ENCODE measurements at places on chromosomes 6 and 20.
A peak's percentile ranks its signal among the peaks of the same experiment; 100 is the strongest.

- peak overlapping the region; percentile 18 for H3K27ac ChIP-seq
- no peaks in the 10 kb centered on the region for H3K27me3 ChIP-seq
- no peaks in the 10 kb centered on the region for H3K4me1 ChIP-seq
- no peak for DNase-seq
- no peak overlapping the region for H3K4me3 ChIP-seq
- H3K36me3 ChIP-seq, result no peaks in the 10 kb centered on the region
These were observed 34.4 kb upstream of the KIF16B start for GRCh38 chr20:16607364-16608276.

GRCh38 chr20:17671565-17671964, 10.5 kb downstream of the RRBP1 start:
- no peaks in the 10 kb centered on the region for H3K27me3 ChIP-seq
- peaks cover 68% of the 10 kb centered on the region for H3K36me3 ChIP-seq
- H3K4me1 ChIP-seq, result peaks cover 24% of the 10 kb centered on the region
- H3K4me3 ChIP-seq, result peak overlapping the region; percentile 20
- H3K27ac ChIP-seq, result no peak overlapping the region

- no peak overlapping the region for H3K27ac ChIP-seq
- no peaks in the 10 kb centered on the region for H3K4me1 ChIP-seq
- peaks cover 43% of the 10 kb centered on the region for H3K27me3 ChIP-seq
- no peaks in the 10 kb centered on the region for H3K36me3 ChIP-seq
- peak; percentile 91 for DNase-seq
- no peak overlapping the region for H3K4me3 ChIP-seq
These were observed 42.6 kb upstream of the ZNFX1 start for GRCh38 chr20:49320460-49320859.

DNA sequence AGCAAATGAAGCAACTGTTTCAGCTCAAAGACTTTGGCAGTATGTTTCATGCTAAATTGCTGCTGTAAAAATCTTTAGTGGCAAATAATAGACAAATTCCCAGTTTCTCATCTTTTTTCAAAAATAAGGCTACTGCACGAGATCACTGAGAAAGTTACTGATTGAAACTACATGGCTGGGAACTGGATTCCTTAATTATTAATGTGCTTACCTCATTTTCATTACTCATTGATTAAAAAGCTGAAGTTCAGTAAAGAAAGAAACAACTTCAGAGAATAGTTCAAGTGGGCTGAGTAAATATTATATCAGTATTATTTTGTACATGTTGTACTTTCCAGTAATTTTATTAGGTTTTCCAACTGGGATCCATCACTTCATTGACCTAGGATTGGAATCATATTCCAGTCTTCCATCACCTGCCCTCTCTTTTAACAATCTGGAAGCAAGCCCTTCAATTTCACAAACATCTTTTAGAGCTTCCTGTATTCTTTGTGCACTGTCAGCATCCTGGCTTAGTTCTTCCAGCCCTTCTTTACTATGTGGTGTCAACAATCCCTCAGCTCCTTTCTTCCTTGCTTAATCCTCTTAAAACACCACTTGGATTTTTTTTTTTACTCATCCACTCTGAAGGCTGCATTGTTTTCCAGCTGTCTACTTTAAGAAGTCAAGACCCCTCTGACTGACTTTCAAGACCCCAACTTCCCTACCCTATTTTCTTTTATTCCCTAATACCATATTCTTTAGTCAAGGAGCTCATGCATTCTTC, 4.3 kb downstream of the MEI4 start:
- H3K27me3 ChIP-seq, result no peaks in the 10 kb centered on the region
- no peak for DNase-seq
- no peaks in the 10 kb centered on the region for H3K4me1 ChIP-seq
- H3K36me3 ChIP-seq, result no peaks in the 10 kb centered on the region
- H3K4me3 ChIP-seq, result no peak overlapping the region

GRCh38 chr6:40551966-40552505, 35.1 kb downstream of the LRFN2 start:
- no peak overlapping the region for H3K4me3 ChIP-seq
- H3K27ac ChIP-seq, result no peak overlapping the region
- no peaks in the 10 kb centered on the region for H3K4me1 ChIP-seq
- no peaks in the 10 kb centered on the region for H3K27me3 ChIP-seq
- no peaks in the 10 kb centered on the region for H3K36me3 ChIP-seq
- DNase-seq, result no peak

Data from endodermal cell (in vitro differentiated cells).